ENCODE measurements at places on chromosomes 4 and X.

DNA sequence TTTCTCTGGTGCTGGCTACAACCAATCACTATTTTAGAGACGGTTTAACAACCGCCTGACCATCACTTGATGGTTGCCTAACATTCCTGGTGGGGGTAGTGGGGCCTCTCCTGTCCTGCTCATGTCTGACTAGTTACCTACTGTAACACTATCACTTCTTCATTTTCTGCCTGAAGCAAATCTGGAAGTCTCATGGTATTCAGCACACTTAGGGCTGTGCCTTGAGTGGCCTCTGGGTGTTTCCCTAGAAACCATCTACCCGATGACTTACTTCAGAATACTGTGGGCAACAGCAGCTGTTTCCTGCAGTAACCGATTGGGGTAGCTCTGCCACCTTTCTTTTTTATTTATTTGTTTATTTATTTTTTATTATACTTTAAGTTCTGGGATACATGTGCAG is 880.1 kb upstream of the INTU start:
- DNase-seq, result no peak

DNA sequence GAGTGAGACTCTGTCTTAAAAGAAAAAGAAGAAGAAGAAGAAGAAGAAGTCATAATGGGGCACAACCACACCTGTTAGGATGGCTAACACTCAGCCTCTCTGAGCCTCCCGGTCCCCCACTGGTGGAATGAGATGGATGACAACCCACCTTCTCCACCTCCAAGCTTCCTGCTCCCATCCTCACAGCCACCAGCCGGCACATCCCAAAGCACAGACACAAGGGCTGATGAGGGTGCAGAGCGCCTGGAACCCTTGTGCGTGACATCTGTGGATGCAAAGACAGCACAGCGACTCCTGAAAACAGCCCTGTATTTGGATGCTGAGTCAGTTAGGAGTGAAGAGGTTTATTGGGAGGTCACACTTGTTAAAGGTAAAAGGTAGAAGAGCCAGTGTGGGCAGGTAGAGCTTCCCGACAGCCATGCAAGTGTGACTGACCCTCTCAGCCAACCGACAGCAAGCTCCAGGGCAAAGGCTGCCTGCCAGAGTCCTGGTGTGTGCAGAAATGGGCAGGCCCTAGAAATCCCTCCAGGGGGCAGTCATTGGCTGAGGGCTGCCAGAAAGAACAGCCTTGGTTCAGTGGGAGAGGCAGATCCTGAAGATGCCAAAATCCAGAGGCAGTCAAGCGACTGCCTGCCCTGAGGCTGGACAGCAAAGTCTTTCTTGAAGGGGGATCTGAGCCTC is 26.6 kb upstream of the MAN2B2 start:
- no peak for DNase-seq

DNA sequence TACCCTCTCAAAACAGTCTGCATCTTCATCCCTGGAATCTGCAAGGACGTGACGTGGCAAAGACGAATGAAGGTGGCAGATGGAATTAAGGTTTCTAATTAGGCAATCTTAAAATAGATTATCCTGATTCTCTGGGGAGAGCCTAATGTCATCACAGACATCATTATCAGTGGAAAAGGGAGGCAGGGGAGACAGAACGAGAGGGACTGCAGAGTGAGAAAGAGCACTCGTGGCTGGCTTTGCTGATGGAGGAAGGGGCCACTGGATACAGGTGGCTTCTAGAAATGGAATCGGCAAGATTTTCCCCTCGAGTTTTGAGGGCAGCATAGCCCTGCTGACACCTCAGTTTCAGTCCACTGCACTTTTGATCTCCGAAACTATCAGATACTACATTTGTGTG is 110.6 kb downstream of the ASMT start:
- no peak for DNase-seq

DNA sequence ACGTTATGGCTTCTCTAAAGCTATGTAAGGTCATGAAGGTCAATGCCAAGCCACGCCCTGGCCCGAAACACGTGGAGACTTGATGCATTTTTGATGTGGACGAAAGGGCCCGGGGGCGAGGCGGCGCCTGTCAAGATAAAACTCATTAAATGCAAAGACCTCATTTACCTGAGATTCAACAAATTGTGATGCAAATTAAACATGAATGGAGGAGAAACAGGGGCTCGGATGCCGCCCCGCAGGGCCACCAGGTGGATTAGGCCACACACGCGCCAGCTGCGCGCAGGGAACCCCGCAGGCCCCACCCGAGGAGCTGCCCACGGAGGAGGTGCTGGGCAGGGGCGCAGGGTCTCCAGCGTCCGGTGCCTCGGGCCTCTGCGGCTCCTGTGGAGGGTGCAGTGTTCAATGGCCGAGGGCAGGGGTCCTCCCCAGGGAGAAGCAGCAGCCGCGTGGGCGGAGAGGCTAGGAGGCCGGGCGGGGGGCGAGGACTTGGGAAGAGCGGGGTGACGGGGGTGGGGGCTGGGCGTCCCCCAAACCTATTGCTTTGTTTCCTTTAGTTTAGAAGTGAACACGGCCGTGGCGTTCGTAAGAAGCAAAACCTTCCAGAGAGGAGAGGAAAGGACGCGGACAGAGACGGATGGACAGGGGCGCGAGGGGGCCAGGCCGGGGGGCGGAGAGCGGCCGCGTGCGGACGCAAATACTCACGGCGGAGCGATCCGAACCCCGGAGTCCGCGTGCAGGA is 40.4 kb downstream of the CPLX1 start:
- no peak for DNase-seq

DNA sequence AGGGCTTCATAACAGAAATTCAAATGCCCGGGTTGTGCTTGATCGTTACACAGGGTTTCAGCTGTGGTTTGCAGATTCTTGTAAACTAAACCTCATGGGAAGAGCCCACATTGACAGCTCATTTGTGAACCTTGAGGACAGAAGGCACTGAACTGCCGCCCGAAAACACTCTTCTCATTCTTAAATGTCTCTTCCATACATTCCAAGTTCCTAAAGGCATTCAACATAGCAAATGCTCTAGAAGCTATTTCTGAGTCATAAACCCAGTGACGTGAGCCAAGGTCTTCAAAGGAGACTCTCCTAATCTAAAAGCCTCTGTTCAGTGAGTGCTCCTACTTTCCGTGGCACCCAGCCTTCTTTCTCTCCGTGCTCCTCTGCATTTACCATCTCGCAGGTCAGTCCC is 737.8 kb upstream of the FRG1 start:
- no peak for DNase-seq

Data from T1000 (cell line).